ENCODE measurements at places on chromosomes 16 and 17.

DNA sequence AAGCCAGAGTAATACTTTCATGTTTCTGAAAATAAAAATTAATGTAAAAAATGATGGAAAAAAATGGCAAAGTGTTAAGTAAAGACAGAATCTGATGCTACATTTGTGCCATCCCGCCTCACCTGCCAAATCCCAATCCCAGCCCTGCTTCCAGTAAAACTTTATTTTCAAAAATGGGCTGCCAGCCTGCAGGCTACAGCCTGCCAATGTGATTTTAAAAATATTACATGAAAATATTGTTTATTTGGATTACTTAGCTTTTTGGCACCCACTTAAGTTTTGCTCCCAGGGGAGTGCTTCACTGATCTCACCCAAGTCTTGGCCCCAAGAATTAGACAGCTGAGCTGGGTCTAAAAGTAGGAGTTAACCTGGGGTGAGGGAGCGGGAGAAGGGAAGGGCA, 112.8 kb downstream of the C16orf78 start:
- DNase-seq = no peak

GRCh38 chr17:2449486-2449885, 48.6 kb upstream of the MNT start:
- no peak for DNase-seq

DNA sequence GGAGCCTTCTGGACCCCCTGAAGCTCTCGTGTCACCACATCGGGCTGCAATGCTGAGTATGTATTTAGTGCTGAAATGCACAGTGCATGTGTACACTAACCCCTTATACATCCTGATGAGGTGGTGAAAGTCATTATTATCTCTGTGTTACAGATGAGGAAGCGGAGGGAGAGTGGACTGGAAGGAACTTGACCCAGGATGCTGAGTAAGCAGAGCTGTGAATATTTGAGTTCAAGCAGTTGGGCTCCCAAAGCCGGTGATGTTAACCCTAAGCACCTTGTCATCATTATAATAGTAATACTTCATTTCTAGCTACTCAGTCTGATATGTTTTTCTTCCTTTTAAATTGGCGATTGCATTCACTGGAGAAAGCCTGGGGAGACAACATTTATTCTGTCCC, 25.9 kb upstream of the NKD1 start:
- DNase-seq = no peak

DNA sequence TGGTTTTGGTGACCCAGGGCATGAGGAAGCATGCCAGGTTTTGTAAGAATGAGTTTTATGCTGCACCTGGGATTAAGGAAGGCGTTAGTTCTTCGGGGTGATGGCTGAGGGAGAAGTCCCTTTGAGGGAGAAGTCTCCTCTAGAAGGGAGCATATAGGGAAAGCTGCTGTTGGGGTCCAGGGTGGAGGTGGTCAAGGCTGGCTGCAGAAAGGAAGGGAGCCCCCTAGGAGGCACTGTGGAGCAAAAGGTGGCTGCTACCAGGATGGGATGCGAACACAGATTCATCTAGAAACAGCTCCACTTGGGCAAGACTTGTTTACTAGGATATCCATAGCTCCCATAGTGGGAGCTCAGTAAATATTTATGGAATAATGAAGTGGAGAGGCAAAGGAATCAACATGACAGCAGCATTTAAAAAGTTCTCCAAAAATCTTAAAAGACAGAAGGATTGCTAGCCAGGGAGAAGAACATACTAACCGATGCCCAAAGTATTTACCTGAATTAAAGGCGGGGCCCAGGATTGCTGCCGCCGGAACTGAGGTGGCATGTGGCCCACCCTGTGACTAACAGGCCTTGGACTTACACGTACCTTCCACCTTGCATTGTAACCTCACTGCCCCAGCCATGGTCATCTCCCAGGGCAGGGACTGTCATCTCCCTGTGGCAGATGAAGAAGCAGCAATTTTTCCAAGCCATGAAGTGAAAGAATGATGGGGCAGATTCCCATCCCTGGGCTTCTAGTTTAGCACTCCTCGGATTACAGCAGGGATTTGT, 7.1 kb upstream of the LPCAT2 start:
- DNase-seq = no peak

GRCh38 chr17:1919201-1919600, 89.4 kb downstream of the RPA1 start:
- DNase-seq = no peak

DNA sequence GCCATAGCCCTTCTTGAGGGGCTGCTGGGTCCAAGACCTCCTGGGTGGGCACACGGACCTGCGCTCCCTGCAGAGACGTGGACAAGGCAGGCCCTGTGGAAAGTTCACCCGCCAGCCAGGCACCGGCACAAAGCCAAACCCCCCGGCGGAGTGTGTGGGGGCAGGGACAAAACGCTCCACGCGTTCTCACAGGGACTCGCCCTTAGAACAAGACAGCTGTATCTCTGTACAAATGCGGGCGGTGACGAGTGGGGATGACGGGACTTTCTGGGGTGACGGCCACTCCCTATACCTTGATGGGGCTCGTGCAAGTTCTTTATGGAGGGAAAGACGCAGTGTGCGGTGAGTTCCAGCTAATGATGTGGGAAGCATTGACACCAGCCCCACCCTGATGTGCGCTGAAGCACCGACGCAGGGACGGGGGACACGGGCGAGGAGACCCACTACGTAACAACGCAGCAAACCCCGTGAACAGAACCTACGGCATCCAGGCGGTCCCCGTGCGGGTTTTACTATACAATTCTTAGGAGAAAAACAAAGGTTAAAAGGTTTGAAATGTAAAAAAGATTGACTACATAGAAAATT, 49.4 kb downstream of the LMF1 start:
- DNase-seq = no peak

DNA sequence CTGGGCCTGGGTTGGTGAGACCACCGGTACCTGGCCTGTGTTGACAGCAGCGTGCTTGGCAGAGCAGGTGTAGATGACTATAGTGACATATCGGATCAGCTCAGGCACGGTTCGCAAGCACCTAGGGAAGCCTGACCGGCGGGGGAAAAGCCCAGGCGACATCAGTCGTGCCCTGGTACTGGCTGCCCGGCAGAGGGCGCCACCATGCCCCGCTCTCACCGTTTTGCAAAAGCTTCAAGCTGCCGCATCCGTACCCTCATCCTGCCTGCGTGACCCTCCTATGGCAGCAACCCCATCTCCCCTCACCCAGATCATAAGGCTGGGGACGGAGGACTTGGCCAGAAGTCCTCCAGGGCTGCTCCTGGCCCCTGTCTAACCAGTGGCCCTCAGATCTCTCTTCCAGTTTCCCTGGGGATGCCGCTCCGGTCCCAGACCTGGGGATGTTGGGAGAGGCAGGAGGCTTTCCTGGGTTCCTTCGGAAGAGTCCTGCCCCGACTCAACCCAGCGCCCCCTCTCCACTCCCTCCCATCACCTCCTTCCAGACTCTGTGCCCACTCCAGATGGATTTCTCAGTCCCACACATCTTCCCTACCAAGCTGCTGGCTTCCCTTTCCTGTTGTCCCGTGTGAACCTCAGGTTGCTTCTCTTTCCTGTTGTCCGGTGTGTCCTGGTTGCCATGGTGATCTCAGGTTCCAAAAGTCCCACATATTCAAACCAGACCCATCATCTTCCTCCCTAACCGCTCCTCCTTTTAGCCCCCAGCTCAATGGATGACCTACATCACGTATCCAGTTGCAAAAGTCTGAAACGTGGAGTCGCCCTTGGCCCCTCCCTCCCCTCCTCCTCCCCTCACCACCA, 13.7 kb downstream of the ALOX12B start:
- DNase-seq = peak; percentile 87

GRCh38 chr17:58679263-58680037, 12.4 kb downstream of the TEX14 start:
- DNase-seq = no peak

DNA sequence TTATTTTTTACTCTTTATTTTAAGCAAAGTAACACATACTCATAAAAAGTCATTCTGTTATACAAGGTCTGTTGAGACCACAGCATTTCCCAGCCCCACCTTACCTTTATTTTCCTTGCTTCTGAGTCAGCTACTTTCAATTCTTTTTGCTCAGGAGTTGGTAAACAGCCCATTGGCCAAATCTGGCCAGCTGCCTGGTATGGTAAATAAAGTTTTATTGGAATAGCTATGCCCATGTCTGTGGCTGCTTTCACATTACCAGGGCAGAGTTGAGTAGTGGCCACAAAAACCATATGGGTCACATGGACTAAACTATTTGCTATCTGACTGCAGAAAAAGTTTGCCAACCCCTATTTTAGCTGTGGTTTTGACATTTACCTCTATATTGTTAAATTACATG, 3.4 kb upstream of the NSRP1 start:
- no peak for DNase-seq

- no peak for DNase-seq
These were observed 75.4 kb downstream of the ARHGAP17 start for GRCh38 chr16:24939738-24940137.

DNA sequence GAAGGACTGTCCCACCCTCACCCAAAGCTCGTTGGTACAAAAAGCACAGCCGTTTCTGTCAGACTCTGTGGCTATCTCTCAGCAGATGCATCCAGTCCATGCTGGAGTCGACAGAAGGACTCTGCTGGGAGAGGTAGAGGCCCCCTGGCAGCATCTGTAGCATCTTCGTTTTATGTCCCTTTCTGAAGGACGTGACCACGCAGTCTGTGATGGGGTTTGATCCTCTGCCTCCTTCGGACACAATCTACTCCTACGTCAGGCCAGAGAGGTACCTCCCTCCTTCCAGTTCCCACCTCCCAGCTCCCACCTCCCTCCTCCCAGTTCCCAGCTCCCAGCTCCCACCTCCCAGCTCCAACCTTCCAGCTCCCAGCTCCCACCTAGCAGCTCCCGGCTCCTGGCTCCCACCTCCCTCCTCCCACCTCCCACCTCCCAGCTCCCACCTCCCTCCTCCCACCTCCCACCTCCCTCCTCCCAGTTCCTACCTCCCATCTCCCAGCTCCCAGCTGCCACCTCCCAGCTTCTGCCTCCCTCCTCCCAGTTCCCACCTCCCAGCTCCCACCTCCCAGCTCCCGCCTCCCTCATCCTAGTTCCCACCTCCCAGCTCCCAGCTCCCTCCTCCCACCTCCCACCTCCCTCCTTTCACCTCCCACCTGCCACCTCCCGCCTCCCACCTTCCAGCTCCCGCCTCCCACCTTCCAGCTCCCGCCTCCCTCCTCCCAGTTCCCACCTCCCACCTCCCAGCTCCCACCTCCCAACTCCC, 11.4 kb upstream of the MC1R start:
- no peak for DNase-seq
